HL-60 (cell line): ENCODE measurements at places on chromosomes 11 and 22.

- no peak for DNase-seq
Observed at GRCh38 chr11:124050748-124051147, 9.6 kb upstream of the OR10G7 start.

GRCh38 chr11:125299821-125300220, 135.3 kb downstream of the PKNOX2 start:
- no peak for DNase-seq

DNA sequence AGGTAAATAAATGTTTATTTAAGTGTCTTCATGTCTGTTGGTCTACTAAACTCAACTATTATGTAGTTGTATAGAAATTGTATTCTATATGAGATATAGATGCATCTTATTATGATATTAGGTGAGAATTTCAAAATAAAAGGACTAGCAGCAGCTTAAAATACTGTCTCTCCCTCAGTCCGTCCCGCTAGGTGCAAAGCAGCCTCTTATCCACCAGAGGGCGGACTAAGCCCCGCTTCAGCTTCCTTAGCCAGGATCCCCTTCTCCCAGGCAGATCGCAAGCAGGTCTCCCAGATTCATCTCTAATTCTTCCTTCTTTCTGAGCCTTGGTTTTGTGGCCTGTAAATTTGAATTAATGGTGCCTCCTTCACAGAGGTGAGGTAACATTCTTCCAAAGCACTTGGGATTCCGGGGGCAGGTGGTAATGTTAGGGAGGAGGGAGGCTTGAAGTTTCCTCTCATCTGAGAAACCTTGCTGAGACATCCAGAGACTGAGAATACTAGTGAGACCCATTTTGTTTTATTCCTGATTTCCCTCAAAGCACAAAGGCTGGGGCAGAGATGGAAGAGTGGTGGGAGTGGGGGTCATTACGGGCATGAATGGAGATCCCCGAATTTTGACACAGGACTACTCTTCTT, 13.5 kb upstream of the INSC start:
- DNase-seq, result peak; percentile 56

- DNase-seq, result no peak
Observed at GRCh38 chr11:130711193-130711592, 205.1 kb downstream of the SNX19 start.

GRCh38 chr22:46976143-46976542, 213.7 kb downstream of the TBC1D22A start:
- DNase-seq, result no peak

- DNase-seq, result no peak
Observed at GRCh38 chr11:42806191-42806590, 505.6 kb upstream of the API5 start.

DNA sequence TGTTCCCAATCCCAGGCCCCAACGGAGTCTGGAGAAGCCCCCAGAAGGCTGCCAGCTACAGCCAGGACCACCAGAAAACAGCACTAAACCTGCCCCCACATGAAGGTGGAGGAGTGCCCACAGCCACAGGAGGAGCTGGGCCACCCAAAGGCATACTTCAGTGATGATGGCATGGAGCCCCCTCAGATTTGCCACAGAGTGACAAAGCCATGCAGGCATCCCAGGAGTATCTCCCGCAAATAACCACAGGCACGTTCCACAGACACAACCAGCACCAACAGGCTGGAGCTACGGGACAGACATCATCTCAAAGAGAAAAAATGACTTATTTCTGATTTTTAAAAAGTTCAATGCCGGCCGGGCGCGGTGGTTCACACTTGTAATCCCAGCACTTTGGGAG, 10.6 kb downstream of the CARS1 start:
- DNase-seq, result no peak

GRCh38 chr11:369336-370018, at the start of gene B4GALNT4:
Gene B4GALNT4 (plus strand): TSS chr11:369499. CDS start chr11:369804, 305 bp downstream.
- no peak for DNase-seq

GRCh38 chr11:41985799-41986198, 526.3 kb upstream of the LRRC4C start:
- no peak for DNase-seq

DNA sequence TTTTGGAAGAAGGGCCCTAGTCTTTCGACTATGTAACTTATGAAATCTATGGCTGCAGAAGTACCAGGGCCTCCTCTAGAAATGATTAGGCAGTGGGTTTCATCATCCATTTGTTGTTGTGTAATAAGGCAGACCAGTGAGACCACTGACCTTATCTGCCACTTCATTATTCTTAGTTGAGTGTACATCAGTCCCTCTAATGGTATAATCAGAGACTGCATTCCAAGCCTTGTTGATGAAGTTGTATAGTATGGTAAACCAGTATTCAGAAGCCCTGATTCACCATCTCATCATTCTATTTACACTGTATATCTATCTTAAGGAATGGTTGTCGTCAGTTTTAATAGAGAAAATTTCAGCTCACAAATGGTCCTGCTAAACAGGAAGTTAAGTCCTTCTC, 32.2 kb upstream of the GRIA4 start:
- no peak for DNase-seq

GRCh38 chr11:2459016-2459725, 14.4 kb downstream of the KCNQ1 start:
- no peak for DNase-seq

GRCh38 chr11:27573024-27573423, 66.5 kb upstream of the LIN7C start:
- no peak for DNase-seq

GRCh38 chr11:26930518-26931247, 63.2 kb upstream of the FIBIN start:
- no peak for DNase-seq

DNA sequence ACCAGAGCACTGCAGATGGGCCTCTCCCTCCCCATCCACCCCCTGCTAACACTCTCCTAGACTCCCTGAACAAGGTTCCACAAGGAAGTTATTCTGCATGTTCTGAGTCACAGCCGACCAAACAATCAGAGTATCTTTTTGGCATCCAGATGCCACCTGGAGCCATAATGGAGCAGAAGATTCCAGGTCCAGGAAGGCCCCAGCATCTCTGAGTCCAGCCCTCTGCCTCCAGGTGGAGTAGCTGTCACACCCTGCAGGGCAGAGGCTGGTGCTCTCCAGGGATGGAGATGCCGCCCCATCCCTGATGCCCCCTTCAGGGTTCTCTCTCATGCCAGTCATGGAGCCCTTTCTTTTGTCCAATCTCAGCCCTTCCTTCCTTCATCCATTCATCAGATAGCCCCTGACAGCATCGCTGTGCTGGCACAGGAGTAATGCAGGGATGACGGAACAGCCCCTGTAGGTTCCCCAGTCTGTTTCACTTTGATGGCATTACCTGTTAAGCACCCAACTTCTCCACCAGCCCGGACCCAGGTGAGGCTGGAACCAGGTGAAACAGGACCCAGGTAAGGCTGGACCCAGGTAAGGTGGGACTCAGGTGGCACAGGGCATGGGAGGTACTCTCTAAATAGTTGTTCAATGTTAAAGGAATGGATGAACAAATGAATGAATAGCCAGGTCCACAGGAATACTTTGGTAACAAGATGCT, 20.1 kb upstream of the TSKU start:
- no peak for DNase-seq

- DNase-seq, result no peak
Observed at GRCh38 chr11:12949453-12949852, 59.7 kb upstream of the RASSF10 start.

DNA sequence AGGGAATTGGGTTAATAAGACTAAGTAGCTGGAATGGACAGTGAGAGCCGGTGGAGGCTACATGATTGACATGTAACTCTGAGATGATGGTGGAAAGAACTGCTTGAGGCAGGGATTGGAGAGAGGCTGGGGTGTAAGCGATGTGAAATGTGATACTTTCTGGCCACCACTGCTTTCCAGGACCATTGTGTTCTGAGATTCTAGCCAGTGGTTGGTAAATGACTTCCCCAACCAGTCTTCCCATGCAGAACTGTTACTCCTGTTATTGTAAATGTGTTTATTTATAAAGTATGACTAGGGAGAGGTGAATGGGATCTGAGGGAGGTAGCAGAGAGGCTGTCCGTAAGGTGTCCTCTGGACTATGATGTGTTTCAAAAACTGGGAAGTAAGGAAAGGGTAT, 18.1 kb downstream of the EXT2 start:
- DNase-seq, result no peak

DNA sequence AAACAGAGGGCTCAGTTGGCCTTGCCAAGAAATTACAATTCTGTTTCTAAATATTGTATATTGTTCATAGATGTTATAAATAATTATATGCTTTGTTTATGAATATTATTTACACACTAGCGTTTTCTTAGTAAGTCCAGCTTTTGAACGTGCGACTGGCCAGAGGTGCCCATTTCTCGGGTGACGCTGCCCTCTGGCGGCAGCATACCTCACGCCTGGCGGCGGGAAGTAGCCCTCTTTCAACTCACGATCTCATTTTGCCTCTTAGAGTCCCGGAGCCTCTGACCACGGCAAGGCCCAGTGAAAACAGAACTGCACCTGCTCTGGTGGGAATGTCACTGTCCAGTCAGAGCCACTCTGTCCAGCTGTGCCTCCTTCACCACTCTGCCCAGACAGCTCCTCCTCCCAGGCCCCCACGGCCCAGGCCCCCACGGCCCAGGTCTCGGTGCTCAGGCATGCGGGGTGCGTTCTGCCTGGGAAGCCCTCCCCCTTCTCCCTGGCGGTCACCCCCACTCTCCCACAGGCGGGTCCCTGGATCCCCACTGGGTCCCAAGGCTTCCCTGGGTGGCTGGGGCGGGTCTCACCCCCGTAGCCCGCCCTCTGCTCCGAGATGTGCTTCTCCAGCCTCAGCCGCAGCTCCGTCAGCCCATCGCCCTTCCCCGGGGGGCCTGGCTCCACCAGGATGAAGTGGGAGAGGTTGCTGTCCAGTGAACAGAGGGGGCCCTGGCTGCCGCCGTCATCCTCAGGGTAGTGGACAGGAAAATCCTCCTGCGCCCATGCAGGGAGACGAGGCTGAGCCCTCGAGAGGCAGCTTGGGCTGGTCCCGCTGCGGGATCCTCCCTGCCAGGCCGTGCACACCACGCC, 19.3 kb downstream of the TSSC4 start:
- no peak for DNase-seq
